GM04503 (cell line): ENCODE measurements at places on chromosomes 1 and 21.
A peak's percentile ranks its signal among the peaks of the same experiment; 100 is the strongest.

DNA sequence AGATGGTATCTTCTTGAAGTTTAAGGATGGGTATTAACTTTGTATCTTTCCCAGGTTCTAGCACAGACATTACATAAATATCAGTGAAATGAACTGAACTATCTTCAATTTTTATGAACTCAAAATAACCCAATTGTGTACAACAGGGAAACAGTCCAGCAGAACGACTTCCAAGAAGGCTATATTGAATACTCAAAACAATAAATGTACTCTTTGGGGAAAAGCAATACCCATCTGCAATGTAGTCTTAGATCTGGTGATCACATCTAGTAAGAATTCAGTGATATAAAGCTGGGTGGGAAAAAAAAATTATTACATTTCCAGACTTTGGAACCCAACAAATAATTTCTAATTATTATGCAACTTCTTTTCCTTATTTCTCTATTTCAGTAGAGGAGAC lies 33.1 kb upstream of the GORAB start:
- no peak for DNase-seq

DNA sequence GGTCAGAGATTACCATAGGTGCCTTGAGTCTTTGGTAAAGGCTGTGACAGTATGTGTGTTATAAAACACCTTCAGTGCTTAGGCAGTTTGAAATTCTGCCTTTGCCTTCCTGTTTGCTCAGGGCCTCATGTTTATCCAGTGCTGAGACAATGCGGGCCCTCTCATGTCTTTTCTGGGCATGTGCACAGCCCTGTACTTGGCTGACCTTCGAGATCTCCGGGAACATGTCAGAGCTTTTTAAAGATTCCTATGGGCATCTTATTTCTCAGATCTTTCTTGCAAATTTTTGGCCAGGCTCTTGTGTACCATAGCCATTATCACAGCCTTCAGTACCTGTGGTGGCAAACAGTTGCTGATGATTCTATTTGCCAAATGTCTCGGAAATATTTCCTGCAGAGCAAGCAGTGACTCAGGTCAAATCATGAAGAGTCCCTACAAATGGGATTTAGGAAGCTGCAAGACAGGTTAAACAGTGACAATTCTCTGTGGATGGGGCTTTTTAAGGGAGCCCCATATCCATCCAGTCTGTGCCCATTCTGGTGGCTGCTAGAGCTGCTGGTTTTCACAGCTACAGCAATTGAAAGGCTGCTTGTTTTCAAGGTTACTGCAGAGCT lies 42.1 kb downstream of the HOOK1 start:
- no peak for DNase-seq

- DNase-seq = no peak
These were observed 26.4 kb downstream of the LDLRAP1 start for GRCh38 chr1:25569597-25570396.

DNA sequence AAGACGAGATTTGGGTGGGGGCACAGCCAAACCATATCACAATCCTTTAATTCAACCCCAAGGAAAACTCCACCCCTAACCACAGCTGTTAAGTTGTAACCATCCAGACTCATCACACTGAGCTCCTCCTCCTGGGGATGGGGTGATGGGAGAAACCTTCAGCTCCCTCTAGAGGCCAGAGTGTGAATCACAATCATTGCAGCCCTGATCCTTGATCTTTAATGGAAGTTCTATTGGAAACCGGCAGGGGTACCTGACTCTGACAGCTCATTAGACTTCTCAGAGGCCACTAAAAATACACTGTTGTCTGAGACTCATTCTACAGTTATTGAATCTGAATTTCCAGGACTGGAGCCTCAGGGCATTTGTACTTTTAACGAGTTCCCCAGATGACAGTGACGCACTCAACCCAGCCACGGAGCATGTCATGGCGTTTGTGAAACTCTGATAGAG lies 127.2 kb downstream of the IGSF21 start:
- DNase-seq = no peak

DNA sequence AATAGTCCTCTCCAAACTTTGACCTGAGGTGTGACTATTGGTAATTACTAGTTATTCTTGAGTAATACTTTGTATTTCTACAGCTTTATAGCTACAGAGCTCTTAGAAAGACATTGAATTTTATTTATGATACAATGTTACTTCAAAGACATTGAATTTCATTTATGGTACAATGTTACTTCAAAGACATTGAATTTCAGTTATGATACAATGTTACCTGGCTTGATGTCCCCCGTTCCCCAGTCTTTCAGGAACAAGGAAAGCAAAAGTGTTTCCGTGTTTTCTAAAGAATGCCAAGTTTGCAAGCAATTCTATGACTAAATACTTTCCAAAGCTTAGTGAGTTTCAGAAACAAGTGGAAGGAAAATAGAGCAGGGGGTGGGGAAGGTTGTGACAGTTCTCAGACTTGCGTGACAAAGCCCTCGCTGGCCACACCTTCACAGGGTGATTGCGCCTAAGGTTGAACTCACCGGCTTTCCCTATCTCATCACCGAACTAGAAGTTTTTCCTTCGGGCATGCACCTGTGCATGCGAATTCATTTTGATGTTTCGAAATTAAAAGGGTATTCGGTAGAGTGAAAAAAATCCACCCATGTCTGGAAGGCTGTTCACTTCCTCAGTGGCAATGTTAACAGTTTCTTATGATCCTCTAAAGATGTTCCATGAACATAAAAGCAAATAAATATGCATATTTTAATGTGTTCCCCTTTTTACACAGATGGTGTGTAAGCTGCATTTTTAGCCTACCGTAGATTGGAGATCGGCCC lies 909 bp upstream of the PAXBP1 start:
- peak; percentile 9 for DNase-seq

- no peak for DNase-seq
These were observed 75.5 kb downstream of the PSMG1 start for GRCh38 chr21:39107739-39108138.

GRCh38 chr1:113129529-113130185 lies 56.7 kb downstream of the LRIG2 start:
- no peak for DNase-seq

DNA sequence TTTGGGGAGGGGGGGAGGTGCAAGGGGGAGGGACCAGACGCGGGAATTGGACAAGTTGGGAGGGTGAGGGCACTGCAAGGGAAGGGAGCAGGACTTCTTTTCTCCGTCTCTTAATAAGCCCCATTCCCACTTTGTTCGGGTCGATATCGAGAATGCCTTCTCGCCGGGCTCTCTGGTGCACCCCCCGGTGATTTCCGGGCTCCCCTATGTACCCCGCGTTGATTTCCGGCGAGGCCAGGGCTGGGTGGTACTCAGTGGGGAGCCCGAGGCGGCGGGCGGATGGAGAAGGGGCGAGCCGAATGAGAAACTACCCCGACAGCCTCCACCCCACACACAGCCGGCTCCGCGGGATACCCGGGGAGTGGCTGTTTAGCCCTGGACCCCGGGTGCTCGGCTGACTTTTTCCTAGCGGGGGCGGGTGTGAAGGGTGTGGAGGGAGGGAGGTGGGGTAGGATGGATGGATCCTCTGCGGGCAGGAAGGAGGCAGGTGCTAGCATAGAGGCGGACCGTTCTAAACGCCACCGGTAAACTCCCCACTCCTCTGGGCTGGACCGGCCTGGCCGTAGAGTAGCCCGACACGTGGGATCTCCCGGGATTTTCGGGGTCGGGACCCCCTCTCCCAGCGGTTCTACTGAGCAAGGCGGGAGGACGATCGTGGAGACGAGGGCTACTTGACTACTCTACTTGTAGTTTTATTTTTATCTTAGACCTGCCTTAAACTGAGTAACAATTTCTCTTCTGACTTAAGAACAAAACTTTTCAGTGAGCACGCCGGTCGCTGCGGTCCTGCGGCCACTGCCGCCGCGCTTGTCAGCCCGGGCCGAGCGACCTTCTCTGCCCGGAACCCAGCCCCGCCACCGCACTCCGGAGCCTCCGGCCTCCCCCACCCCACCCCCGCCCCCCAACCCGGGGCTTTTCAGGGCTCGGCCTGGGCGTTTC lies 1.0 kb downstream of the RNF220 start:
- no peak for DNase-seq

DNA sequence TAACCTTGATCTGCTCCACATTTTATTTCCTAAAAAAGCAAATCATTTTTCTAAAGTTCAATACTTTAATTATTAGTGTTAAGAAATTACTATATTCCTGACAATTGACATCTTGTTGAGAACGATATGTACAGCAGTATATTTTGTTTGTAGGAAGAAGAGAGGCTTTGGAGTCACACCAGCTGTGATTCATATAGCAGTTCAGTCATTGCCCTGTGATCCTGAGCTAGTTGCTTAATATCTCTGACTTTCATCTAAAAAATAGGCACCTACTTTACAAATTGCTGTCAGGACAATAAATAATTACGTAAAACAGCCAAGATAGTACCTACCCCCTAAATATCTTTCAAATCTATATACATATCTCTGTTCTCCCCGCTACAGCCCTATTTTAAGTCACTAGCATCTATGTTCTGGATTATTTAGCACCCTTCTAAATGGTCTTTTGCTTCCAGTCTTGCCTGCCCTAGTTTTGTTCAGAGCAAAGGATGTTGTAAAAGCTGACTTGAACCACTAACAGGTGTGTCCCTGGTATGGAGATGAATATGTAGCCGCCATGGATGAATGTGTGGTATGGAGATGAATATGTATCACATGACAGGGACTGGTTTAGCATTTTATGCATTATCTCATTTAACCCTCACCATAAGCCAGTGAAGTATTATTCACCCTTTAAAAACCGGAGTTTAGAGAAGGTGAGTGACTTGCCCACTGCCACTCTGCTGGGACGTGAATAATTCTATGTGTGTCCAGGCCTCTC lies 42.2 kb downstream of the RNF220 start:
- no peak for DNase-seq

- DNase-seq = no peak
These were observed 113.5 kb downstream of the RIPK4 start for GRCh38 chr21:41653243-41653953.
